ENCODE measurements at places on chromosomes 4 and X. TPM values are rescaled to one million over a fixed set of nuclear protein-coding genes. Genes with fewer than 3 reads are reported as not detected.
A peak's percentile ranks its signal among the peaks of the same experiment; 100 is the strongest.

GRCh38 chr4:145805490-145805889 is 125.5 kb downstream of the C4orf51 start:
- no peak for DNase-seq

GRCh38 chr4:133866328-133866699 is 335.3 kb downstream of the PABPC4L start:
- no peak for DNase-seq

DNA sequence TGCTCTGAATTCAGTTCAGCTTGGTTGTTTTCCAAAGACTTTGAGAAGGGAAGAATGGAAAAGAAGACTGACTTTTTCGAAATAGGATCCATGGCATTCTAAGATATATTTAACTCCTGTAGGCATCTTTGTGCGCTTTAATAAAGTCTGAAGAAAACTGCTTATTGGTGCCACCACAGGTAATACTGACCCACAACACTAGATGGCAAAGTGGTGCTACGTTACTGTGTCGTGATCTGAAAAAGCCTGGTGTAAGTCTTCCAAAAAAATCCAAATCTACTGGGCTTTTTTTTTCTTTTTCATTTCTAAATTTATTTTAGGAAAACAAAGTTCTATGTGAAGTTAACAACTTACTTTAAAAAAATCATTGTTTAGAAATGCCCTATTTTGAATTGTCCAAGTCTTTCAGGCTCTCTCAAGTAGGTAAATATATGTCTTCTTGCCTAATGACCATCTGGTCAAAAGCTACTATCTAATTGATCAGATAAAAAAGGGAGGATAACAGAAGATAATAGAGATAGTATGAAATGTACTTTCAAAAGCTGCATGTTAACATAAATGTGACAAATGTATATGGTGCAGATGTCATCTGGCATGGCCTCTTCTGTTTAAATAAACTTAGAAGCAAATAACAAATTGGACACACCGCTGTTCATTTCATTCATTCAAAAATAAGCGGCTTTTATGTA is 47.0 kb upstream of the MID1IP1 start:
- peak; percentile 72 for DNase-seq

- DNase-seq = peak; percentile 63
Measured at GRCh38 chrX:120207009-120207605, 43.5 kb upstream of the ZBTB33 start.

DNA sequence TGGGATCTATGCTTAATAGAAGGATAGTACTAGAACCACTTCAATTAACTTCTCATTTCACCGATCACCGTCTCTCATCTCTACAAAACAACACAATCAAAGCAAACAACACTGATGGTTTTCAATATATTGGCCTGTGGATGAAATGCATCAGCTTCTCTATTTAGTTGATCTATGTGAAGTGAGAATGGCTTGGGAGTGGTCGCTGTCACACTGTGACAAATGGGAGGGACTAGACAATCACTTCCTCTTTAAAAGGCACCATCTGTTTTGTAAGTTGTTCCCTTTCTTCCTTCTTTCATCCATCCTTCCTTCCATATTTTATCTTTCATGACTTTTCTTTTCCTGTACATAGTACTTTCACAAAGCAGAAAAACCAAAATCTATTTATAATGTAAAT is 23.9 kb upstream of the NWD2 start:
- DNase-seq = no peak

DNA sequence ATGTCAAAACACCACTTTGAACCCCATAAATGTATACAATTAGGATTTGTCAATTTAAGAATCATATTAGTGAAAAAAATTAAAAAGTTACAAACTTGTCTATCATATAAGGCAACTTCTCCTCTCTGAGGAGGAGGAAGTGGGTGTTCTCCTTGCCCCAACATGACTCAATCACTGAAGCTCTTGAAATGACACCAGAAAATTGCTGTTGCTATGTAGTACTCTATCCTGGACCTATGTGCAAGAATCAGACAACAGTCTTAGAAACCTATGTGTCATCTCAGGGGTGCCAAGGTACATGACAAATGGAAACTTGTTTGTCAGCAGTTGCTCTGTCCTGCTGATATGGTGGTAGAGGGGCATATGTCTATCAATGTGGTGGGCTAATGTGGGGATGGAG is 47.7 kb downstream of the HMGB3 start:
- DNase-seq = no peak

GRCh38 chr4:150155391-150155790 is 77.1 kb downstream of the DCLK2 start:
- no peak for DNase-seq

DNA sequence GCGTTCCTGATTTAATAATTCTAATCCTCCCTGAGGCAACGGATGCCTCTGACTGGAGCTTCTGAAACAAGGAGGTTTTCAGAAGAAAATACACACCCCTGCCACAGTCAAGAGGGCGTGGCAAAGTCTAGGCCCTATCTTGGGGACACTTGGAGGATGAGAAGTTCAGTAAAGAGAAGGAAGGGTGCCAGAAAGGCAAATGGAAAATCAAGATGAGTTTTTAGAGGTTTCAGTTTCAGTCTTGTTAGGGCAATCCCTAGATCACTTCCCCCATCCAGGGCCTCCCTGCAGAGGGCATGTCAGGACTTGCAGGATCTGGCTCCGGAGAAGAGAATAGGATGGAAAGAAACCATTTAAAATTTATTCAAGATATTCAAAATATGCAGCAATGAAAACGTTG is 28.5 kb upstream of the FGF2 start:
- DNase-seq = peak; percentile 42

- no peak for DNase-seq
Measured at GRCh38 chrX:45198301-45198700, 2.4 kb downstream of the DIPK2B start.

GRCh38 chr4:54066718-54067129 is 2.3 kb upstream of the CHIC2 start:
- DNase-seq = no peak

DNA sequence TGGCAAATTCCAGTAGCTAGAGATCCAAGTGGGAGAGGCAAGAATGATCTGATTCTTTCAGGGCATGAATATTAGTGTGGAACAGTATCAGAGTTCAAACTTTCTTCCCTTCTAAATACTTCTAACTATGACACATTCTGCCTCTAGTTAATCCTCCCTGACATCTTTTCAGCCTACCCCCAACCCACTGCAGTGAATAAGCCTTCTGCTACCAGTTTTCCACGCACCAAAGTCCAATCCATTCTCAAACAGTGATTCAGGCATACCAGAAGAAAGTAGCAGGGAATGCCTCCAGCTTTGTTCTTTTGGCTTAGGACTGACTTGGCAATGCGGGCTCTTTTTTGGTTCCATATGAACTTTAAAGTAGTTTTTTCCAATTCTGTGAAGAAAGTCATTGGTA is 155.4 kb upstream of the FTHL17 start:
- no peak for DNase-seq

DNA sequence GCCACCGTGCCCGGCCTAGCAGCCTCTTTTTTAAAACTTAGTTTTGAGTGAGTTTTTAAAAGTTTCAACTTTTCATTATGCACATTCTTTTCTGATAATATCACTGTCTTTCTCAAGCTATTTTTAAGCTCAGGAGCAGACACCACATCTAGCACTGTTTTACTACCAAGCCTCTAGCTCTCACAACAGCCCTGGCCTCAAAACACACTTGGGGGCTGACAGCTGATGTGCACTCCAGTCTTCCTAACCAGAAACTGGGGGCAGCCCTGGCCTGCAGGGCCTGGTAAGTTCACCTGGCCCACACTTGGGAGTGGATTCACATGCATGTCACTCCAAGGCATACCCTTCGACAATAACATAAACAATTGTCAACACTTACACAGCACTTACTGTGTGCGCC is 34.0 kb downstream of the CENPU start:
- DNase-seq = no peak

GRCh38 chr4:152081024-152081423 is 320.2 kb upstream of the GATB start:
- DNase-seq = no peak

- no peak for DNase-seq
Measured at GRCh38 chr4:57153207-57153606, 43.0 kb upstream of the IGFBP7 start.

DNA sequence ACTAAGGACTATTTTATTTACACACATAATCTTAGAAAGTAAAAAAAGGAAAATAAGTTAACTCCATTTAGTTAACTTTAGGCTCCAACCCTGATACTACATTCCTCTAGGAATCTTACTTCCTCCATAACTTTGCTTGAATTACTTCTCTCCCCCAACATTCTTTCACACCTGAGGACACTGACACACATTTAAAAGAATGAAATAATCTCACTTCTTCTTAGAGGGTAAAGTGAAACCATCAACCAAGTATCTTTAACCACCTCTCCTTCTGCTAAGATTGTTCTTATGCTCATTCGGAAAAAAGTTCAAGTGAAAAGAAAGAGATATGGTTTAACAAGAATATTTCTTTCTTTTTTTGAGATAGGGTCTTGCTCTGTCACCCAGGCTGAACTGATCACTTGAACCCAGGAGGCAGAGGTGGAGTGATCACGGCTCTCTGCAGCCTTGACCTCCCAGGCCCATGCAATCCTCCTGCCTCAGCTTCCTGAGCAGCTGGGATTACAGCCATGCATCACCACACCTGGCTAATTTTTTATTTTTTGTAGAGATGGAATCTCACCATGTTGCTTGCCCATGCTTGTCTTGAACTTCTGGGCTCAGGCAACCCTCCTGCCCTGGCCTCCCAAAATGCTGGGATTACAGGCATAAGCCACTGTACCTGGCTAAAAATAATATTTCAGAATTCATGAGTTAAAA is 28.5 kb downstream of the SLC25A4 start:
- DNase-seq = no peak

DNA sequence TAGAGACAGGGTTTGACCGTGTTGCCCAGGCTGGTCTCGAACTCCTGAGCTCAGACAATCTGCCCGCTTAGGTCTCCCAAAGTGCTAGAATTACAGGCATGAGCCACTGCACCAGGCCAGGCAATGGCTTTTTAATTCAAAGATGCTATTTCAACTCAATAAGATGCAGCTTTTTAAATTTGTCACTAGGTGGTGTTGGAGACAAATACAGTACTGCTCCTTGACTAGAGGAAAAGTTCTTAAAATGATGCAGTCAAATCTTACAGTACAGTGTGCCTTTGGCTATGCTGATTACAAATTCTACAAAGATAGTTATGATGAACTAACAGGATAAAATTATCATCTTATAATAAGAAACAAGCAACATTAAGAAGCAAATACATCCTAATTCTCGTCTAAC is 441.1 kb downstream of the KCNIP4 start:
- DNase-seq = no peak

GRCh38 chrX:78119521-78120227 is 15.6 kb downstream of the PGK1 start:
- DNase-seq = no peak

GRCh38 chrX:115093191-115093590 is 75.8 kb upstream of the IL13RA2 start:
- DNase-seq = no peak

DNA sequence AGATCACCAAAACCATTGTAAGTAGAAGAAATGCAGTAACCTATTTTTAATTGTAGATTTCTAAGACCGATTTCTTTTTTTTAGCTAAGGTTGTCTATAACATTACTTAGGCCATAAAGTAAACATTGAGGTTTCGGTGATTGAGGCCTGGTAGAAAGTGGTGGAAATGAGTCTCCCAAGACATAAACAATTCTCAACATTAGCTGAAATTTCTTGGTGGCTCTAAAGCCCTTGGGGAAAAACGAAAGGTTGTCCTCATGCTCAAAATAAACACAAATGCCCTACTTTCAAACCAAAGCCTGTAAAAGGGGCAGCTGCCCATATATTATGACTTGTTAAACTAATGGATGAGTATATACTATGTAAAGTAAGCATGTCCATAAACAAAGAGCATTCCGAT is 98.8 kb downstream of the SCFD2 start:
- no peak for DNase-seq

DNA sequence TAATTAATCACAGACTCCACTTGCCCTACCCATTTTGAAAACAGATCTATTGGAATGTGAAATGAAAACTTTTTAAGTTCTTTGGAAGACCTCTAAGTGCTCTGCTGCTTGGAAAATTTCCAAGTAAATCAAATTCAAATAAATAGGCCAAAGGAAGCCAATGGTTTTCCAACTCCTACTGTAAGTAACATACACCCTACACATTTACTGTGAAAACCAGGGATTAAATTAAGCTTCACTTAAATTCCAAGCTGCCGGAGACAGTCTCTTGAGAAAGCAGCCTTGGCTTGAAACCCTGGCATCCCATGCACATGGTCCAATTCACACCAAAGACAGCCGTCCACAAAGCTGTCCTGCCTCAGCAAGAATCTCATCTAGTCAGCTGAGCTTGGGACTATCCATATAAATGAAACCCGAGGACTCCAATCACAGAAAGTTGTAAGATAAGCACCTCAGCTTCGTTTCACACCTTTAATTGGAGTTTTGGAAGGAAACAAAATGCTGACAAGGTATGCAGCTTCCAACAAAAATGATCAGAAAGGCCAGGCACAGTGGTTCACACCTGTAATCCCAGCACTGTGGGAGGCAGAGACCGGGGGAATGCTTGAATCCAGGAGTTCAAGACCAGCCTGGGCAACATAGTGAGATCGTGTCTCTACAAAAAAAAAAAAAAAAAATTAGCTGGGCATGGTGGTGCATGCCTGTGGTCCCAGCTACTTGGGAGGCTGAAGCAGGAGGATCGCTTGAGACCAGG is 88.6 kb downstream of the APBB2 start:
- DNase-seq = no peak

- no peak for DNase-seq
Measured at GRCh38 chrX:78307665-78308064, 19.7 kb downstream of the CYSLTR1 start.

MAGEA4 gene
- polyA plus RNA-seq = not detected

N4BP2 gene
- 0.71 TPM for polyA plus RNA-seq

FOXR2 gene
- not detected for polyA plus RNA-seq

OTUD6A gene
- polyA plus RNA-seq = not detected

LRP2BP gene
- 0.99 TPM for polyA plus RNA-seq

SLC25A5 gene
- 850 TPM for polyA plus RNA-seq

SMARCA1 gene
- polyA plus RNA-seq = 20.0 TPM

TBC1D9 gene
- 14.4 TPM for polyA plus RNA-seq

SH3TC1 gene
- polyA plus RNA-seq = 43.1 TPM

SATL1 gene
- polyA plus RNA-seq = 0.22 TPM

ETNPPL gene
- 1.7 TPM for polyA plus RNA-seq

CT45A1 gene
- not detected for polyA plus RNA-seq

SLC34A2 gene
- 2.9 TPM for polyA plus RNA-seq
